Liver (tissue), 10 donors: ENCODE measurements at places on chromosomes 2 and 18. TPM values are rescaled to one million over a fixed set of nuclear protein-coding genes. Genes with fewer than 3 reads are reported as not detected.

DNA sequence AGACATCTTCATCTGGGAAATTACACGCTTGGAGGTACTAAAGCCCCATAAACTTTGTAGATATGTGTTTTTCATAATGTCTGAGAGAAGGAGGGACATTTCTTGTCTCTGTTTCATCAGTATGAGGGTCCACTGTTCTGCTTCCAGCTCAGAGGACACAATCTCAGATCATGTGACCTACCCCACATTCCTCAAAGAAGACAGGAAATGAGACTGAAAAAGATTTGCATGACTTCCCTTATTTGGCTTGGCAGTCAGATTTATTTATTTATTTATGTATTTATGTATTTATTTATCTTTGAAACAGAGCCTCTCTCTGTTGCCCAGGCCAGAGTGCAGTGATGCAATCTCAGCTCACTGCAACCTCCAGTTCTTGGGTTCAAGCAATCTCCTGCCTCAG lies 463.7 kb upstream of the RGPD4 start:
- no peak for DNase-seq

DNA sequence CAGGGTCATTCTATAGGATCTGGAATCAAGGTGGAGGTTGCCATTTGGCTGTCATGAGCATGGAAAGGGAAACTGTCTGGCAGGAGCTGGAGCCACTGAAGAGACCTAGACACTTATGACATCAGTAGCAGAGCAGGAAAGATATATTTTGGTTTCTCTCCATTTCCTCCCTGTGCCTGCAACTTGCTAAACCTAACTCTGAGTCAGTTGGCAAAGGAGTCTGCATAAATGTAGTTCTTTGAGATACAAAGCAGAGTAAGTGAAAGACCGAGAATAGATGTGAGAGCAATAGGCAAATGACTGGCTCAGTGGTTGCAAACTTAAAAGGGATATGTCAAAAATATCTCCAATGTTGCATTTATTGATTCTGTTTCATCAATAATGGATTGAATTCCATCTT lies 757.7 kb downstream of the KCNJ3 start:
- DNase-seq = no peak

DNA sequence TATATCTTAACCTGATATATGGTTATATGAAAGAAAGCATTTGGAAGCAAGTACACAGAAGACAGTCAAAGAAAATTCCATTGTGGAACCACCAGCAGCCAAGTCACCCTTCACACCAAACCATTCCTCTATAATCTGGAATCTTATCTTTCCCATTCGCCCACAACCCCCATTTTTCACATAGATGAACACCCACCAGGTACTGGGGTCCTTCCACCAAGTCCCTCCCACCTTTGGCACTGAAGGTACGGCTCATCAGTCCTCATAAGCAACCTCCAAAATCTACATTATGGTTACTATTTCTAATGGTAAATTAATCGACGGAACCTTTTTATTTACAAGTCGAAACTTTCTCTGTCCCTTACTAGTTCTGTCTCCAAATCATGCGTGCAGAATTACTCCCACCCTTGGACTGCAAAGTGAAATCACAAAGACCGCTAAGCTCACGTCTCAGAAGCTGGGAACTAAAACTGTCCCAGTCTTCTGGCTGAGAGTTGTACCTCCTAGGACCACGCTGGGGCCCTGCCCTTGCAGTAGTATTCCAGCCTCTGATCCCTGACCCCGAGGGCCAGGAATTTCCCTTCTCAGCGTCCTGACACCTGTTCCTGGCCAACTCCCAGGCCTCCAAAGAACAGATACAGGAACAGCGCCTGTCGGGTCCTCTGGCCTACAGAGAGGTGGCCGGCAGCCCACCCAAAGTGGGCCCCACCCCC lies 702 bp downstream of the OLA1 start:
- no peak for DNase-seq

- DNase-seq = no peak
Measured at GRCh38 chr2:128498086-128498485, 179.4 kb upstream of the HS6ST1 start.

GRCh38 chr2:127455566-127456493 lies 37.6 kb downstream of the PROC start:
- no peak for DNase-seq

HOXD9 gene
- not detected for total RNA-seq

- no peak for DNase-seq
Measured at GRCh38 chr2:120828066-120828465, 92.4 kb downstream of the GLI2 start.

FKBP7 gene
- 4.1 TPM for total RNA-seq

- no peak for DNase-seq
Measured at GRCh38 chr2:163259489-163259888, 420.9 kb upstream of the KCNH7 start.

DNA sequence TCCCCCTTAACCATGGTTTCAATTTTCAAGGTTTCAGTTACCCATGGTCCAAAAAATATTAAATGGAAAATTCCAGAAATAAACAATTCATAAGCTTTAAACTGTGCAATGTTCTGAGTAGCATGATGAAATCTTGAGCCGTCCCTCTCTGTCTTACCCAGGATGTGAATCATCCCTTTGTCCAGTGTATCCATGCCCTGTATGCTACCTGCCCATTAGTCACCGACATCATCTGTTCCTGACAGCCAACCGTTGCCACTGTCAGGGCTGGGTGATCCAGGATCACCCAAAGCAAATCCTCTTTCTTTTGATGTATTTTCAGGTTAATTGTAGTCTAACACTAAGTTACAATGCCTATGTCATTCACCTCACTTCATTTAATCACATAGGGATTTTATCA lies 15.7 kb upstream of the OLA1 start:
- no peak for DNase-seq

- DNase-seq = no peak
Measured at GRCh38 chr2:88500691-88501090, 48.2 kb upstream of the FOXI3 start.

DNA sequence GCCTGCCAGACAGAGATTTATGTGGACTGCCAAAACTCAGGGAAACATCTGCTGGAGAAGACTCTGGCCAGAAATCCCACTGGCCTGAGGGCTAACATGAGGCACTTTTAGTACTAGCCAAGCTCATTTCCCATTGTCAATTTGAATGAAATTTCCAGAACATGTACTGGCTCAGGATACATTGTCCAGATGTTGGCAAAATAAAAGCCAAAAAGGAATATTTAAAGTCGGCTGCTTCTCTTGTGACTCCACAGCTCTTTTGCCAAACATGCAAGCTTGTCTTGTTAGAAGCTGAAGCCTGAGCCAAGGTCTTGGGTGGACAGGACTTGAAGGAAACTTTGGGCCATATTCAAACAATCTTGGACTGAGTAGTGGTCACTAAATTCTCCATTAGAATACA lies 215.5 kb downstream of the NCKAP5 start:
- DNase-seq = no peak
